ENCODE measurements at places on chromosomes 7 and 10.

DNA sequence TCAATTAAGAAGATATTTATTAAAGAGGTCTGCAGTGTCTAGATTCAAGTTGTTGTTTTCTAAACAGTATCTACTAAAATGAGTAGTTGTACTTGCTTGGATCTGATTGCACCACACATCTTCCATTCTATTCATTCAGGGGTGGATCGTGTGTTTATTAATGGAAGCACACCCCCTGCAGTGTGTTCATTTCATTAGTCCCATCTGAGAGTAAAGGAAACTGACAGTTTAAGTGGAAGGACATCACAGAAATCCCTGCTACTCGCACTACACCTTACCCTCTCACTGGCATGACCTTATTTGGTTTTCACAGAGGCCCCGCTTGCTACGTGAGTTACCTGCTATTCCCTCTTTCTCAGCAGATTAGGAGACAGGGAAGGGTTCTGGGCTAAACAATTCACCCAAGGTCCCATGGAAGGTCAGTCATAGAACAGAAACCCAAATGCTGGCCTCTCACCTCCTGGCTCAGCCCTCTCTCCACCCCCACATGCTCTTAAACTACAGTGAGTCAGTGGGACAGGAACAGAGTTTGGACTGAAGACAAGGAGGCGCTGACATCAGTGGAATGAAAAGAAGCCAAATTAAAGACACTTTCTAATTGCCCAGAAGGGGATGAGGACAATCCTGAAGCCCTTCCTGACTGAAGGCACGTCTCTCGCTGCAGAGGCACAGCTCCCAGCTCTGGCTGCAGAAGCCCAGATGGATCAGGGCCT lies 369.2 kb upstream of the NRP1 start:
- no peak for DNase-seq

DNA sequence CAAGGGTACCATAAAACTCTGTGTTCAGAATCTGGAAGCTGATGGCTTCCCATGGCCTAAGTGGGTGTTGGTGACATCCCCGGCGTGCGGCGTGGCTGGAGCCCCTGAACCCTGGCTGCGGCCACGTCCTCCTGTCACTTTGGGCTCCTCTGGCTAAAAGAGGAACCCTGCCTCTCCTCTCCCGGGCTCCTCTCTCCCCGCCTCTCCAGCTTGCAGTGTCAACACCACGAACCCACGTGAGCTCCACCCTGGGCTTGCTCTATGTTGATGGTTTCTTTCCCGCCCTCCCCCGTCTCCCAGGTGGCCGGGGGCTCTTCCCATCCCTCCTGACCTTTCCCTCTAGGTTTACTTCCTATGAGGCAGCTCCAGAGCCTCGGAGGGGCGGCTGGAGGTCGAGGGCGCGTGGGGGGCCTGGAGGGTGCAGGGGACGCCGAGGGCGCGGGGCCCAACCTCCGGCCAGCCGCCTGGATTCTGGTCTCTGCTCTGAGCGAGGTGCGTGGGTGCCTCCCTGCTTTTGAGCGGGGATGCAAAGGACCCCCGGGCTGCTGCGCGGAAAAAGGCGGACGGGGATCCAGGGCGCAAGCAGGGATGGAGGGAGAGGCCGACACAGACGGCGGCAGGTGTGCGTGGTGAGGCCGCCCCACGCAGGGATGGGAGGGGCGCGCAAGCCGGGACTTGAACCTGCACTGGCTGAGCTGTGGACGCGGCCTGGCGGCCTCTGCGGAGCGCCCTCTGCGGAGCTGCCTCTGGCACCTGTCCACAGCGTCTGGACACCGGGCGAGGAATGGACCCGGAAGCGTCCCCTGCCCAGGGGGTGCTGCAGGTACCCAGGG lies 115.5 kb upstream of the DIP2C start:
- DNase-seq: no peak

- no peak for DNase-seq
These were observed 203.5 kb upstream of the PHF14 start for GRCh38 chr7:10770176-10770575.

GRCh38 chr7:71626206-71626605 lies 494.3 kb downstream of the GALNT17 start:
- no peak for DNase-seq

DNA sequence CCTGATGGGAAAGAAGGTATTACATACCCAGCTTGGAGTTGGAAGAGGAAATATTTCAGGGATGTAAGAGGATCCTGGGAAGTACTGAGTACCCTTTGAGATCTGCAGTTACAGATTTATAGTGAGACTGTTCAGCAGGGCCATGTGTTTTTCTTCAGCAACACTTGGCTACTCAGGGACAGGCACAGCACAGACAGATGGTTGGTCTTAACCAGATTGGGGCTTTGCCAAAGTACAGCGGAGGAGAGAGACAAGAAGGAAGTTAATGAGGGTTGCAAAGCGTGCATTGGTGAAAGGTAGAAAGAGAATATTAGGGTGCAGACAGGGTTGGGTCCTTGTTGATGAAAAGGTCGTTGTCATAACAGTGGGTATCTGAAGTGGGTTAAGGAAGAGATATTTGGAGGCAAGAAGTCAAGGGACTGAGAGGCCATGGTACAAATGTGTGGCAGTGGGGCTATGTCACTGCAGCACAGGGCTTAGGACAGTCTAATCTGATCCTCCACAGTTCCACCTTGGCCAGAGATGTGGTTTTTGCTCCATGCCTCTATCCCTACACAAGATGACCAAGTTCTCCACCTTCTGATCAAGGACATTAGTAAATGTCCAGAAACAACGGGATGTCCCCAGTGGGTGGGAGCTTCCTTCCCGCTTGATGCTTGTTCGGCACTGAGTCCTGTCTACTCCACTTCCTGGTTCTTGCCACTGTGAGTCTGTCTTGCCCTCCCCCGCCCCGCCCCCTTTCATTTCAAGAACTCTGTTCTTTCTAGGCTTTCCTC lies 18.9 kb upstream of the DNAJC1 start:
- DNase-seq: no peak

DNA sequence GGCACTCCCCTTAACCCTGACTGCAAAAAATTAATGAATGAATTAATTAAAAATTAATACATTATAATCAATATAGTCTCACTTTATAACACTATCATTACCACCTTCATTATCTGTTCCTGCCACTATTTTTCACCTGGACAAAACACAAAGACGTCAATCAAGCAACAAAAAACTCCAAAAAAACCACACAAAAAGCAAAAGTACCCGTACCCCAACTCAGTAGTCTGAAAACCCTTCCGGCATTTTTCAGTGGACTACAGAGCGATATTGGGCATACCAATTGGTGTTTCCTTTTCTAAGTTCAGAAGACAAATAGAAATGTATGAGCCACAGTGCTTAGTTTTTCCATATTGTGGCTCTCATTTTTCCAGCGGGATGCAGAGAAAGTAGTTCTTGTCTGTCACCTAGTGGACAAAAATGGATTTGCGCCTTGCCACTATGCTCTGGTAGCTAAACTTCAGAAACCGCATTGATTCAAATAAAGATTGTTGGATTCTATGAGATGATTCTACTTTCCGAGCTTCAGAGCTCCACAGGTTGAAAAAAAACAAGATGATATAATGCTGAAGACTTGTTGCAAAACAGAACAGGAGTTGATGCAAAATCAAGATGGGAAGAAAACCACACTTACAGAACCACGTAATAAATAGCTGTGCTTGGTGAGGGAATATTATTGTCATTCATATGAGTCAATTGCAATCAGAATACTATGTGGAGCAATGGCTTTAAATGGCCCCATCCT lies 50.6 kb upstream of the ITGB1 start:
- no peak for DNase-seq

DNA sequence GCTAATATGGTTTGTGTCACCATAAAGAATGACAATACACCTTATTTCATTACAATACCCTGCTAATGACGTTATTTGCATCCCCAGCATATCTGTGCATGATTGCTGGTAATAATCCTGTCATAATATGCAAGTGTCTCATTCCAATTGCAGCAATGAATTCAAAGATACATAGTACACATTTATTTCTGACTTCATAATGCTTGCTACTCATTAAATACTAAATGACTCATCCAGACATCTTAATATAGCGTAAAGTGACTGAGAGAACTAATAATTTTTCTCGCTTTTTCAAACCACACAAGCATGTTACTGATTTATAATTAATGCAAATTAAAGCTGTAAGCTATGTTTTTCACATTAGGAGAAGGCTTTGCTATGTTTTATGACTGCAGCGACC lies 234.7 kb upstream of the MDFIC start:
- DNase-seq: no peak

DNA sequence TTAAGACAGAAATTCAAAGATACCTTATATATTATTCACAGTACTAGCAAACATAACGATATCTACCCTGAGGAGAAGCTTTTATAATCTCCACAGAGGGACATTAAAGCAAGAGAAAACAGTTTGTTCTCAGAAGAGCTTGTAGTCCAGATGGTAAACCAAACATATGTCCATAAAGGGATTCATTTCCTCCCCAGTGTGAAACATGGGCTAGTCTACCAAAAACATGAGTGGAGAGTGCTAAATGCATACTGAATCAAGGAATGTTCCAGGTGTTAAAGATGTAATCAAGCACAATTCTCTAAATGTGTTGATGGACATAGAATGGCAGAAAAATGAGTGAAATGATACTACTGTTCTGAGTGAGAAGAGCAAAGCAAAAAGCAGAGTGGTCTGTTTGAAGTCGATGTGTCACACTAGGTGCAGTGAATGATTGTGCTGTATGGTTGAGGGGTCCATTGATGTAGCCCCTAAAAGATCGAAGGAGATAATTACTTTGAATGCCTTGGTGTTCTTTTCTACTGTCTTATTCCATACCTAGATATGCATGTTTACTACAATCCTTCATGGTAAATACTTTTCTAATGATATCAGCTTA lies 25.3 kb downstream of the BCAP29 start:
- no peak for DNase-seq

DNA sequence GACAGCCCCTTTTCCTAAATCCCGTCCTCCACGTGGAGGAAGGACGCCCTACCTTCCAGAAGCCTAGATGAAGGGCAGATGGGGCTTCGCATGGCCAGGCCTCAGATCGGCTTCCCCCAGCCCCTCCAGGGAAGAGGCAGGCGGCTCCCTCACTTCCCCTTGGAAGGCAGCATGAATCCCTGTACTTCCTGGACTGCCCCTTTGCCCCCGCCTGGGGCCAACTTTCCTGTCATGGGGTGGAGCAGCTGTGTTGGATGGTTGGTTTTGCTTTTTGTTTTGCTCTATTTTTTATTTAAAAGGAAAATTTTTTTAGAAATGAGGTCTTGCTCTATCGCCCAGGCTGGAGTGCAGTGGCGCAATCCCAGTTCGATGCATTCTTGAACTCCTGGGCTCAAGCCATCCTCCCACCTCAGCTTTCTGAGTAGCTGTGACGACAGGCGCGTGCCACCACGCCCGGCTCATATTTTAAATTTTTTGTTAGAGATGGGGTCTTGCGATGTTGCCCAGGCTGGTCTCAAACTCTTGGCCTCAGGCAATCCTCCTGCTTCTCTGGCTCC lies 27.2 kb downstream of the GTF2IRD1 start:
- DNase-seq: no peak

DNA sequence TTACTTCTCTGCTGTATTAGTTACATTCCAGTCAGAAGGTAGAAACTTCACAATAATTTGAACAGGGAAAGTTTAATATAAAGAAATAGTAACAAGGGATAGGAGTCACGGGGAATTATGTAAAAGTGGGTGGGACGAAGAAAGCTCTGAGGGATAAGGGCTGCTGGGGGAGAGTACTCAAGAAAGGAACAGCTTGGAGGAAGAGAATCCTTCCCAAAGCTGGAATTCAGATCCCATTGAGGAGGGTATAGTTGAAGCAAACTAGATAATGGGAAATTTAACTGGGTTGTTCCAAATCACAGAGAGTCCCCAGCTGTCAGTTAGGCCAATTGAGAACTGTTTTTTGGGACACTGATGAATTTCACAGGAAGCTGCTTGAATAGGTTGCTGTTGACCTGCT lies 53.2 kb upstream of the MACC1 start:
- DNase-seq: no peak

DNA sequence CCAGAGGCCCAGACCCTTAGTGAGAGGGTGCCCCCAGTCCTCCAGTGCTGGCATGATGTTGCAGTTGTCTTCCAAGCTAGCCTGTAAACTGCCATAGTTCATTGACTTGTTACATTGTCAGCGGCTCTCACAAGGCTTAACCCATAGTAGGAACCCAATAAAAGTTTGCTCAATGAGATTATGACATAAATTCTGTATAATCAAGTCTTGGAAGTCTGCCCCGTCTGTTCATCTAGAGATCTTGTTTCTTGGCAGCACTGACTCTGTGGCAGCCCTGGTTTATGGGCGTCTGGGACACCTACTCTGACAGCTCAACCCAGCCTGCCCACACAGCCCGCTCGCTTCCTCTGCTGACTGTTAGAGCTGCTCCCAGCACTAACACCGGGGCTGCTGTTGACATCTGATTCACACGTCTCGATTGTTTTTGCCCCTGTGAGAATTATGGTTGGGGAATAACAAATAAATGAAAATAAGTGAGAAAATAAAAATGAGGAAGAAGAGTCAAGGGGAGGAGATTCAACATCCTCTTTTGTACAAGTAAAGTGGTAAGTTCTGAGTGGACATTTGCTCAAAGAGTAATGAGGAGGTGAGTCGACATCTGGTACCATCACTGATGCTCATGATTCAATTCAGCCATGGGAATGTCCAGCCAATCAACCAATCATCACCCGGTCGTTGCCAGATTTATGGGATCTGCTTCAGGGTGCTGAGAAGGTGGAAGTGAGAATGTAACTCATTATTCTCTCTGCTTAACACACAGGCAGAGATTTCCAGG lies 160.8 kb downstream of the SPAG6 start:
- DNase-seq: no peak

DNA sequence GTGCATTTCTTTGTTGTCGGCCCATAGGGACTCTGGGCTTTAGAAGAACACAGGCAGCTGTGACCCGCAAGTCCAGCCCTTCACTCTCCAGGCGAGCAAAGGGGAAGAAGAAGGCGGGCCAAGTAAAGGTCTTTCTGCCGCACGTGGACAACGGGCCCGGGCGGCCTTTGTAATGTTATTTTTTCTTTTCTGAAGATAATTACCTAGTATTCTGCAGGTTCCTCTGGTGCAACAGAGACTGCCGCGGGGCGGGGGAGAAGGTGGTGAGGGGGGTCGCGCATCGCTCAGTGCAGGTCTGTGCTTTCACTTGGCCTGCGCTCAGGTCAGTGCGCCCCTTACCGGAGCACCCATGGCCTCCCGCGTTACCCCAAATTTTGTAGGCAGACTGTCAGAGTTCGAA lies 7.1 kb upstream of the TBX20 start:
- DNase-seq: no peak

DNA sequence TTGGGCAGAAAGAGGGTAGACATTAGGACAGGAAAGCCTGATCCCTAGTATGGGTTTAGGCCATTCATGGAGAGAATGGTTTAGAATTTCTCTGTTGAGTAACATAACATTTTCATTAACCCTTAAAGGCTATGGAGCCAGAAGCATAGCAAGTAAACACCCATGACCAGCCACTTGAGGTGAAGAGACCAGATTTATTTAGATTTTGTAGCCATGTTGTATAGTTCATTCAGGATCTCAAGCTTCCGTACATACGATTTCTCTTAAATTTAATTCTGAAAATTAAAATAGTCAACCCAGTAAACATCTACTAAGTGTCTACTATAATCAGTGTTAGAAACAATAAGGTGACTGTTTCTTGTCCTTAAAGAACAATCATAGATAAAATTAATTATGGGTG lies 51.5 kb downstream of the CPED1 start:
- no peak for DNase-seq

All from posterior cingulate gyrus (tissue), 11 donors.